COLO829 (cell line): ENCODE measurements at places on chromosomes 11 and 22.

- no peak for DNase-seq
These were observed 405.7 kb downstream of the BUD13 start for GRCh38 chr11:116366980-116367645.

DNA sequence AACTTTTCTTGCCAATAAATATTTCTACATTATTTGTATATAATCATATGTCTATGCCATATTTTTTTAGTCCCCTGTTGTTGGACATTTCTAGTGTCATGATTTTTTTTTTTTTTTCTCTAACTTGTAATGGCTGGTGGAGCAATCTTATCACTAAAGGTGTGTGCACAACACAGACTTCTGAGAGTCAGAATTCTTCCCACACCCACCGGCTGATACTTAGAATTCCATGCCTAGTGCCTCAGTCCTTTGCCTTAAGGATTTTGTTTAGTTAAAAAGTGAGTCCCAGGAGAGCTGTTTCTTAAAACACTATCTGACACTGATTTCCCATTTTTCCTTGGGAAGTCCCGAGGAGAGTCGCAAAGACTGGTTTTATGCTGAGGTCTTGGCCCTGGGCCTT, 87.7 kb upstream of the BARX2 start:
- DNase-seq = no peak

GRCh38 chr11:76654298-76654851, 16.2 kb downstream of the LRRC32 start:
- DNase-seq = no peak

- no peak for DNase-seq
These were observed at the start of the genes C11orf21 and TSPAN32 for GRCh38 chr11:2301631-2302305. TSS of gene C11orf21 (minus strand) at chr11:2301918. CDS start at chr11:2301808, 110 bp downstream. TSS of gene TSPAN32 (plus strand) at chr11:2302013. CDS start at chr11:2302150, 137 bp downstream.

DNA sequence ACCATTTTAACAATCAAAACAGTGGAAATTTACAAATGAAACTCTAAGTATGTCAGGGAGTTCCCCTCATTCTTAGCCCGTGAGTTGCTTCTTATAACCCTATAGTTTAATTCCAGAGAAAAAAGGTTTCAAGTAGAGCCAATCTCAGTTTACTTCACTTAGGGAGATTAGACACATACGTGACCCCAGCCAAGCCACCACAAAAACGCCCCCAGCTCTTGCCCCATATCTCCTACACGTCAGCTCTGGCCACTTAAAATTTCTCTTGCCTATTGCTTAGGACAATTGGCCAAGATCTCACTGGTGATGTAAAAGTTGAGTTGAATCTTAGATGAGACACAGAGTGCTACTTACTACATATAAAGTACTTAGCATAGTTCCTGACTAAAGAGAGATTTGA, 166.4 kb downstream of the ETS1 start:
- DNase-seq = no peak

GRCh38 chr11:444396-445144, 2.8 kb upstream of the ANO9 start:
- DNase-seq = peak; percentile 42

DNA sequence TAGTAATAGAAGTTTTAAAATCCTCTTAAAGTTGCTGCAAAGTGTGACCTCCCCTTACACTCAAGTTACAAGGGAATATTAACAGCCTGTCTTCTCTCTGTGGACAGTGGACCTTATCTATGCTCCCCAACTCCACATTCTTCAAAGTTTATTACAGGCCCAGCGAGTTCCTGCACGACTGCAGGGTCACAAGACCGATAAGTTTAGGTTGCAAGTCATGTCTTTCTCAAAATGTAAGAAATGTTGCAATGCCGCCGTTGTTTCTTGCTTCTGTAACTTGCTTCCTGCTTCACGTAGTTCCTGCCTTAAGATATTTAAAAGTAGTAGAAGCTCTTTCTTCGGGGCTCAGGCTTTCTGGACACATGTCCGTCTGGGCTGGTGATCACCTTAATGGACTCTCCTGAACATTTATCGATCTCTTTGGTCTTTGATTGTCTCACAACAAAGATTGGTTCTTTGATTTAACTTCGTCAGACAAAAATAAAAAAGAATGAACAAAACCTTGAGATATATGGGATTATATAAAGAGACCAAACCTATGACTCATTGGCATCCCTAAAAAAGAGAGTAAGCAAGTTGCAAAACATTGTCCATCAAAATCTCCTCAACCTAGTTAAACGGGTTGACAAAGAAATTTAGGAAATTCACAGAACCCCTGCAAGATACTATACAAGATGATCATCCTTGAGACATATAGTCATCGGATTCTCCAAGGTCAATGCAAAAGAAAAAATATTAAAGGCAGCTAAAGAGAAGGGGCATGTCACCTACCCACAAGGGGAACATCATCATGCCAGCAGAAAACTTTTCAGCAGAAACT, 45.4 kb upstream of the GLYAT start:
- DNase-seq = no peak

DNA sequence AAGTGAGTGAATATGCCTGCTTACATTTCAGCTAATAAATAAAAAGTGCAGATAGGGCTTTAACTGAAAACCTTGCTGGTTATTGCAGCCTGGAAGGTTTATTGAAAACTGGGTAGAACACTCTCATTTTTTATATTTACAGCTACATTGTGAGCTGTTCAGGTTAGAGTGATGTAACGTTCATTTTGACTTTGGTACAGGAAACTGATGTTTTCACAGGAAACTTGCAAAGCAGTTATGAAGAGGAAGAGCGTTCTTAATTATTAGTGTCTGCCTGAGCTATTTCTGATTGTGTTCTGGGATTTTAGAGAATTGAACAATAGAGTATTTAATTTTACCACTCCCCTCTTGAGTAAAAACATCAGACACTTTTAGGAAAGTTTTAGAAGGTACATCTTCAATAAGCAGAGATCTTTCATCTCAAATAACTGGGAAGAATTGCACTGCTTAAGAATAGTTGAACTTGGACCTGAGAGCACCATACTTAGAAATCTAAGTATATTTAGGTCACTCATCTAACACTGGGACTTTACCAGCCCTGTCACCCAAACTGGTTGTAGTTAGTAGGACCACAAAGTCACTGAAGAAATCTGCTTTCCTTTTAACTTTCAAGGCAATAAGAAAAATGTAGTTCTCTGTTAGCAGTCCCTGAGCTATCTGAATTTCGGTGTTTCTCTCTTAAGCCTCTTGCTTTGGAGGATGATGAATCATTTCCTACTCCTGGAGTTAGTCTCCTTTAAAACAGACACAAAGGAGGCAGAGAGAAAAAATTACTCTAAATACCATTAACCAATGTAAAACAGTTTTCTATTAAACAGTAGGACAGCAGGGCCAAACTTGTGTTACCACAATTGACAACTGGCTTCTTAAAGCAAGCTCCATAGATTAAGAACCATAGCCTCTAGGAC, 128.6 kb upstream of the DDI1 start:
- peak; percentile 9 for DNase-seq

DNA sequence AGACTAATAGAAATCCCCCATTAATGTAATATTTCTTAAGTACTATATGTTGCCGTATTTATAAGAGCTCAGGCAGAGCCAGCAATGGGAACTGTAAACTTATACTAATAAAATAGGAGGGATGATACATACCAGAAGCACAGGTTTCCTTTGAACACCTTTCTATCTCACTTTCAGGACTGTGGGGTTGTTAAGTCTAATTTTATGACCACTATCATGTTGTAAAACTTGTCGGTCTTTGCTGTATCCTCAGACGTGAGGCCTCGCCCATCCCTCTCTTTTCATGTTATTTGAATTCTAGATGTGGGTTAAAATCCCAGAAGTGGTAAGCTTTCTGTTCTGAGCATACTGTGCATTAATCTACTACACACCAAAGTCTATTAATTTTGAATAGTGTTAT, 1083.5 kb upstream of the TENM4 start:
- no peak for DNase-seq

DNA sequence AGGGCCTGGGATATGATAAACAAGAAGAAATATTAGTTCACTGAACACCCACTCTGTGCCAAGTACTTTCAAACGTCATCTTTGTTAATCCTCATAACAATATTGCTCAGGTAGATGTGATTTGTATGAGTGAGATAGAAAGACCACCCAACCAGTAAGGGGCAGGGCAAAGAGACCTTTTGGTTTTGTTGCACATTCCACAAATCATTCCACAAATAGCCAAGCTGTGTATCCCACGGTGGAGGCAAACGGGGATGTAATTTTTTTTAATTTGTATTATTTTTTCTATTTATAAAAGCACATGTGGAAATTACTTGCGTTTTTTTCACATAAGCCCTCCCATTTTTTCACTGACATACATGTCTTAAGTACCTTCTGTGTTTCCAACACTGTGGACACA, 29.0 kb downstream of the LAYN start:
- no peak for DNase-seq

DNA sequence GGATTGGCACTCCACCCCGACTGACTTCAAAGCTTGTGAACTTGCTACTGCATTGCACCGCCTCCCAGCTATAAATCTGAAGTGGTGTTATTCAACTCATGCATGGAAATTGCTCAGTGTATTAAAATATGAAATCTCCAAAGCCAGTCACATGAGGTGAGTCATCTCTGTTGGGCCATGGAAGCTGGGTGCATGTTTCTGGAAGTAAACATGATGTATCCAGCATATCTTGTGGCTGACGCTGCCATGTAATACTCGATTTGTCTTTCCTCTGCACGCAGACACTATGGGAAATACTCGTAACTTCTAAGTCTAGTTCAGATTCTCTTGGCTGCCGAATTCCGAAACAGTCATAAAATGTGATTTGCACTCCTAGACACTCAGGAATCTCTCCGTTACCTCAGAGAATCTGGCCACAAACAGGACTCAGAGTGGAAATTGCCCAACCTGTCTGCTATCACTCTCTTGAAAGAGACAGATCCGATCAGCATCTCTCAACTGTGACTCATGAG, 154.9 kb upstream of the MPPED2 start:
- DNase-seq = peak; percentile 22

GRCh38 chr11:77705195-77705875, 67.7 kb upstream of the CLNS1A start:
- DNase-seq = peak; percentile 73

DNA sequence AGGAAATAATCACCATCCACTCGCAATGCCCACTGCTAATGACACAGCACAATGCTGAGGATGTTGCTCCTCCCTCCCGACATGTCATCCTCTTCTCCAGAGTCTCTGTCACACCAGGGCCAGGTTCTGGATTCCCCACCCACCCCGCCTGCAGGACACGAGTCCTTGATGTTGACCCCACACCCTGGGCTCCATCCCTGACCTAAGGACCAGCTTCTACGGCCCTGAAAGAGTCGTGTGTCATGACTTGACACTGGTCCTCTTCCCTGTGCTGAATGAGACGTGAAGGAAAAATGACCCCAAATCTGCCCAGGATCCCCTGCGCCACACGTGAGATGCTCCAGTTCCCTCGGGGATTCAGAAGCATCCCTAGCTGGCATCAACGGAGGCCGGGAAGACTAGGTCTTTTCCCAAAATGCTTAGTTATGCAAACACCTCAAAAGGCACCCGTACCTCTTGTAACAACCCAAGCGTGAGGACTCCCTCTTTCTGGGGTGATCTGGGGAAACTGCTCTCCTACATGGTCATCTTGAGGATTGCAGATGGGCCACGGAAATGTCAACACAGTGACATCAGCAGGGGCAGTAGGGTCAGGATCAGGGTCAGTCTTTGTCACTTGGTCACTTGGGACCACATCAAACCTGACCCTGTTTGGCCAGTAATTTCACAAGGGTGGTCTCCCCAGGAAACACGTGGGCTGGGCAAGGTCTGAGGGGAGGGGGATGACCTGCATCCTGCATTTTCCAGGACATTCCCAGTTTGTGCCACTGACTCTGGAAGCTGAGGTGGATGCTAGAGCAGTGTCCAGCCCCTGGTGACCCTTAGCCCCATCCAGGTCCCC, 42.0 kb downstream of the IGLL5 start:
- DNase-seq = no peak

DNA sequence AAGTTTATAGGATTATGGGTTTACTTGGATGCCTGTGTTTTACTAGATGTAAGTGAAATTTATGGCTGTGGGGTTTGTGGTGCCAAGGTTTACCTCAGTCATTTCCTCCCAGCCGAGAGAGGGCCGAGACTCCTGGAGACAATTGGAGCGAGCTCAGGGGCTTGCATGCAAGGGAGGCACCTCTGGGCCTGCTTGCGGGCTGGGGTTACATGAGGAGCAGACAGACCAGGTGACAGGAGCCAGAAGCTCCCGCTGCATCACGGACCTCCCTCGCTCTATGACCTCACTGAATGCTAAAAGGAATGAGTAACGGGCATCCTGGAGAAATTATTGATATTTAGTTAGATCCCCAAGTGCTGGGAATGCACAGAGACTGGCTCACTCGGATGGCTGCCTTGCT, 275.2 kb upstream of the KIRREL3 start:
- DNase-seq = no peak

GRCh38 chr22:24319451-24319850, 48.8 kb downstream of the SPECC1L start:
- DNase-seq = no peak

- DNase-seq = no peak
These were observed 234.2 kb downstream of the AASDHPPT start for GRCh38 chr11:106311531-106312230.

DNA sequence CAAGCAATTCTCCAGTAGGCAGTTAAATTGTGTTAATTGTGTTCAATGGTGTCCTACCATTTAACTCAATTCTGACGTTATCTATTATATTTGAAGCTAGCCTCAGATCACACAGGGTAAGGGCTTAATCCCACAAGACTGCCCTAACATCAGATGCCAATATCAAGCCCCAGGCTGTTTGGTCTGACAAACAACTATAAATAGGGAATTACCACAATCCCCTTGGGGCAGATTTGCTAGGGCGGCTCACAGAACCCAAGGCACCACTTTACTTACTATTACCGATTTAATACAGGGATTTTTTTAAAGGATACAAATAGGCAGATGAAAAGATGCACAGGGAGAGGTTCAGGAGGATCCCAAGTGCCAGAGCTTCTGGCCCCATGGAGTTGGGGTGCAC, 678.4 kb downstream of the OPCML start:
- no peak for DNase-seq

DNA sequence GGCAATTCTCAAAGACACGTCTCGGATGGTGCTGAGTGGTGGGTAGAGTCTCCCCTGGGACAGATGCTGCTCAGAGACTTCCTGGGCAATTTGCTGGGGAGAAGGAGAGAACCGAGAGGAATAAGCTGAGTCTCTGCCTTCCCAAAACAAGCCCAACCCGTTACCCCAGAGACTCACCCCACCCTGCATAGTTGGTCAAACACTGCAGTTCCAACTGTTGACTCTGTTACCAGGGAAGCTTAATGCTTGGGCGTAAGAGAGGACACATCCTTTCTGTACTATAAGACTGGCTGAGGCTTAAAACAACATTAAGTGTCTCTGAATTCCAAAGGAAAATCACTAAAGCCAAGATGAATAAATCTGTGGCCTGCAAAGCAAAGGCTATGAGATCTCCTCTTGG, 68.1 kb downstream of the CCDC81 start:
- DNase-seq = no peak

DNA sequence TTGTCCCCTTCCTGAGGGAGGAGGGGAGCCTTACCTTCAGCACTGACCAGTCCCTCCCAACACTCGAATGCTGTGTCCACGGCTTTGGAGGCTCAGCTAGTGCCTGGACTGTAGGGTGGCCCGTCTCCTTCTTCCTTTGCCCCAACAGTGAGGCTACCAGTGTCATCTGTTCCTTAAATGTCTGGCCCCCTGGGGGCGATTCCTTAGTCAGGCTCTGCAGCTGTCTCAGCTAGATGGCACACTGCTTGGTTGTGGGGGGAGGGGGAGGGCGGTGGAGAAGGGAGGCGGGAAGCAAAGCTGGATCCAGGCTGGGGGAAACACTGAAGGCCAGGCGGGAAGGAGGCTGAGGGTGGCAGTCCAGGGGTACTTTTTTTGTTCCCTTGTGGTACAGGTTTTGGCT, at the start of gene IGSF22:
IGSF22 (minus strand) TSS at position 149 of the 400 bp plus-strand sequence. CDS start 1,952 bp downstream, outside the sequence.
- no peak for DNase-seq

GRCh38 chr11:133917921-133918607, 38.7 kb downstream of the IGSF9B start:
- DNase-seq = no peak

GRCh38 chr22:29194184-29194583, 11.5 kb upstream of the EMID1 start:
- no peak for DNase-seq
